Panc1 (cell line): ENCODE measurements at places on chromosomes 4 and X. TPM values are rescaled to one million over a fixed set of nuclear protein-coding genes. Genes with fewer than 3 reads are reported as not detected.
A peak's percentile ranks its signal among the peaks of the same experiment; 100 is the strongest.

ZFYVE28 gene
- 11.9 TPM for total RNA-seq

GLRA2 gene
- not detected for total RNA-seq

IQCM gene
- total RNA-seq, result not detected

ZRSR2 gene
- total RNA-seq, result 3.0 TPM

RENBP gene
- total RNA-seq, result 0.62 TPM

TMEM31 gene
- total RNA-seq, result not detected

PDGFC gene
- total RNA-seq, result 14.5 TPM

SPATA4 gene
- total RNA-seq, result not detected

EMCN gene
- total RNA-seq, result not detected

F9 gene
- total RNA-seq, result 0.08 TPM

IGSF1 gene
- total RNA-seq, result 0.08 TPM

CFI gene
- total RNA-seq, result 0.33 TPM

ZNF81 gene
- total RNA-seq, result 10.7 TPM

ADRA2C gene
- total RNA-seq, result 23.5 TPM

AFAP1 gene
- 94.7 TPM for total RNA-seq

DNA sequence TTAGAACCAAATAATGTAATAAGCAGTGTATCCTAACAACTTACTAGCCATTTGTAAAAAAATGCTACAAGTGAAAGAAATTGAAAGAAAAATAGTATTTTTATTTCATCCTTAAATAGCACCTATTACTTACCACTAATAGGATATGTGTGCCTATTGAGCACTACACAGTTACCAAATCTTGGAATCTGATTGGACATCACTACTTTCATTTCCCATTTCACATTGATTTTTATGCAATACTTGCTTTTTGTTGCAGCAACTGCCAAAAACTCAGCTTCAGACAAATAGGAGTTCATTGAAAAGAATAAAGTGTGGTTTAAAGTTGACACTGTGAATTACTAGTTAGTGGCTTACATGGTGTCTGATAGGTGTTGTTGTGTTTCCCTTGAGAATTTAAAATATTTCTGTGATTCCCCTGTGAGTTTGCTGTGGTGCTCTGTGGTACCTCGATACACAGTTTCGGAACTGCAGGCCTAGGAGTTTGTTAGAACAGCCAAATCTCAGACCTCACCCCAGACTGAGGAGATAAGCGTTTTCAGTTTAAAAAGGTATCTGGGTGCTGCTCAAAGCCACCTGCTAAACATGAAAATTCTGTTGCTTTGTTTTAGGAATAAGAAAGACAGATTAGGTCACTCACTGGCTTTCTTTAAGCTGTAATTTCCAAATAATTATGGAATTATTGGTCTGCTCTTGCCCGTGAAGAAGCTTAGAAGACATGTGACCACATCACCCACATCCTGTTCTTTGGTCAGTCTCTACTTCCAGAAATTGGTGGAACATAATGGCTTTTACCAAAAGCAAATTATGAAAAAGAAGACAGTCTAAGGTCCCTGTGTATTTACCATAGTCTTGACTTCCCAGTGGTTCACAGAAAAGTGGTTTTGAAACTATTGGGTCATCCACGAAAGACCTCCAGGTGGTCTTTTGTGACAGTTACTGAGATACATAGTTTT, 97.8 kb downstream of the SYTL5 start:
- no peak for DNase-seq

GRCh38 chrX:41335198-41335957, 1.4 kb downstream of the DDX3X start:
- no peak for DNase-seq

DNA sequence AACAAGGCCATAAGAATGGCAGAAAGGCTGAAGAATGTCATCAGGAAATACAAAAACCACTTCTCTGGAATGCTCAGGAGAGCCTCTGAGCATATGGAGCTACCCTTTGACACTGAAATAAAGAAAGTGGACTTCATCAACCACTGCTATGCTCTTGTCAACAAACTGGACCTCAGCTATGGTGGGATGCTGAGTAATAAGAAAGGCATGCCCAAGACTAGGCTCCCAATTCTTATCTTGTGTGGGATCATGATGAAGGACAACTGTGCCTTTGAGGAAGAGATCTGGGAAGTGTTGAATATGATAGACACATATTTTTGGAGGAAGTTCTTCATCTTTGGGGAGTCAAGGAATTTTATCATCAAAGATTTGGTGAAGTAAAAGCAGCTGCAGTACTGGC, 86.9 kb upstream of the MAGEB16 start:
- no peak for DNase-seq

DNA sequence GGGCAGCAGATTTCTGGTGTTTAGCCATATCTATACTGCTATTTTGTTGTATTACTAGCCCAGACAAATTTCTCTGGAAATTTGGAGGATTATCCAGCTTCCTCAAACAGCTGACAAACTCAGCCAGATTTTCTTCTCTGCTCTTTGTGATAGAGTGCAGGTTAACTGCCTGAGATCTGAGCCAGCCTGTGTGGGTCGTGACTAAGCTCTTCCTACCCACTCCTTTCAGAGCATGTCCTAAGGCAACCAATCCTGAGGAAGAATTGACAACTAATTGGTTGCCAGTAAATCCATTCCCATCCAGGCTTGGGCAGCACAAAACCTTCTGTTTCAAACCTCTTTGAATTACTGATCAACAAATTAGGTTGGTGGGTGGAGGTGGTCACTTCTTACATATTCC, 2.5 kb upstream of the GABRA2 start:
- DNase-seq, result no peak

DNA sequence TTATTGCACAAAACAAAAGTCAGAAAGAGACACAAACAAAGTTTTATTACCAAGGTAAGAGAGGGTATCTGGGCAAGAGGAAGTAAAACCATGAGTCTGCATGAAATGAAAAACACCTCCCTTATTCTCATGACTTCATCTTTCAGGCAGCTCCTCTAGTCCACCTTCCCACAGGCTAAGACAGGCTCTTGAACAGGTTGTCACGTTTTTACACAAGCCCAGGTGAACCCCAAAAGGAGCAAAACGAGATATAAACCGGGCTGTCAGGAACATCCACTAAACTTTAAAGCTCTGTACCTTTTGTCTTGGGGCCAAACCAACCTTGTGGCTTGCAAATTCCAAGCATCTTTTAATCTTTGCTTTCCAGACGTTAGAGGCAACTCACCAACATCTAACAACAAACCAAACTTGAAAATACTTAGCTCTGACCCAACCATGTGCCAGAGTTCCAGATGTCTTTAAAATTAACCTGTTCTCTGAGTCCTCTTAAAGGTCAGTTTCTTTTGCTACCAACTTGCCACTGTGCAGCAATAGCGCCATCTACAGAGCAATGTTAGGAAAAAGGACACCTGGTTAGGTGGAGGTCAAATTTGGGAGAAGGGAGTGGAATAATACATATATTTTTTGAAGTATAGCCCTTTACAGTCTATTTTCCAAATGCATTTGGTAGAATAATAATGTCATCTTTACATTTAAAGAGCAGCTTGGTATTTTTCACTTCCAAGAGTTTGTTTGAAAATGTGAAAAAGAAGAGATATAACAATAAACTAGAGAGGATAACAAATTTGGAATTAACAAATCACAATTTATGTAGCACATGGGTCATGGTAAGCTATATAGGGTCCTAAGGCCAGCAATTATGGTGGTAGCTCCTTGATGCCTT, 73.1 kb downstream of the QRFPR start:
- peak; percentile 35 for DNase-seq

DNA sequence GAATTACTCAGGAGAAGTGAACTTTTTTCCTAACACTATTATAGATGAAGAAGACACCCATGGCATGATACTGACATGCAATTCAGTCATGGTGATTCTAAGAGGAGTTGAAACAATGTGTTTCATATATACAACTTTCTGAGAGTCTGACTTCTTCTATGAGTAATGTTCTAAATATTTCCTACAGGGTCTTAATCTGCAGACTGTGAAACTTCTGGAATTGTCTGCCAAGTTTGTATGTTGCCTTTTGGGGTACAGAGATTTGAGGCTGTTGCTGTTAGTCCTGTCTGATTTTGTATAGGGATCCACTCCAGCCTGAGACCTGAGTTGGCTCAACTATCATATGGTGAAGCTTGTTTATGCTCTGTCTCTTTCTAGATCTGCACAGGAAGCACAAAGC, 160.6 kb upstream of the GATB start:
- DNase-seq, result no peak

DNA sequence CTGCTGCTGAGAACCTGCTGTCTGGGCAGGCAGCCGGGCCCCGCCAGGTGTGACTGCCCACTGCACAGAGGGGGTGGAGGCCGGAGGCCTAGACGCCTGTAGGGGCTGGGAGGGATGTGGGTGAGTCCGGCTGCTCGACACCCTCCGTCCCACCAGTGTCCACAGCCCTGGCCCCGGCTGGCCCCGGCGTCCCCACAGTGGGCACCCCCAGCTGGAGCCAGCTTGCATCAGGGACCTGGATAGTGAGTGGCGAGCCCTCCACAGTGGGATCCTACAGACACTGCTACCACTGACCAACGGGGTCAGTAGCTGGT, 34.7 kb upstream of the SPON2 start:
- DNase-seq, result no peak

GRCh38 chr4:4606321-4606720, 64.5 kb upstream of the STX18 start:
- no peak for DNase-seq

DNA sequence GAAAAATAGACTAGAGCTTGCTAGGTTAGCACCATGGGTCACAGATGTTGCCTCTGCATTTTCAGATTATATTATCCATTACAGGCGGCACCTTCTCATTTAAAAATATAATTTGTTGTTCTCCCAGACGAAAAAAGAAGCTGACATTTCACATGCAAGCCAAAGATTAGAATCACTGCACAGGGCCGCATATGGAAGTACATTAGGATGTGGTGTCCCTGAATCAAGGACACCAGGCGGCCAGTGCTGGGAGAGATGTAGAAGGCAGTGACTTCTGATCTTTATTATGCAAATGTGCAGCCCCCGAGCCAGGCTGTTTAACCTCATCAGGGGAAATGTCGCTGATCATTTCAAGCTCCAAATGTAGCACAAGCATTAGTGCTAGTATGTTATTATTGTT, 22.8 kb downstream of the REELD1 start:
- no peak for DNase-seq

GRCh38 chrX:14064626-14065432, 35.1 kb upstream of the GEMIN8 start:
- DNase-seq, result no peak

DNA sequence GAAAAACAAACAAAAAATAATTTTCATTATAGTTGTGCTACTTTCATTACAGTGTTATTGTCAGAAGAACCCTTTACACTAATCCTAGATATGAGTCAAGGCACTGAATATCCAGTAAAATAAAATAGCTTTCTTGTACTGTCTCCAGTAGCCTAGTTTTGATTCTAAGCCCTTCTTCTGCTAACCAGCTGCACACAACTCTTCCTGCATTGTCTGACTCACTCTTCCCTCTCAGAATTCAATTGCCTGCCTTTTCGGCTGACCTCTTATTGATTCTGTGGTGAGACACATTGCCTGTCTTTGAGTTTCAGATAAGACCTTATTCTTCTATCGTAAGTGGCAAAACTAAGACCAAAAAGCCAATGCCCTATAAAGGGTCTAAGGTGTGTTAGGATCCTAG, 26.7 kb upstream of the PCDH18 start:
- DNase-seq, result no peak

DNA sequence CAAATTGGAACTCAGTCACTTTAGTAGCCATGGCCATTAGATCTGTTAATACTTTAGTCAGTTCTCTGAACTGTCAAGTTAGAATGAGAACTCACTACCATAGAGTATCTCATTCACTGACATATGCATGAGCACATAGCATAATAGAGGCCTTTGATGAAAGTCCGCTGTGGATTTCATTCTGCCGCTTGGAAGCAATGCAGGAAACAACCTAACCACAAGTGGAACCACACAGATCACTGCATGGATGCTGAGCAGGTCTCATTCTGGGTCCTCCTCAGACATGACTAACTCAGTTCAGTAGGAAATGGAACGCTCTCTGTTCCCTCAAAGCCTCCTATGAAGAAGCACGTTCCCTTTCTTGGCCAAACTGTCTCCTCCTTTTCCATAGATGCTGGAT, 1624.8 kb upstream of the TENM3 start:
- no peak for DNase-seq

DNA sequence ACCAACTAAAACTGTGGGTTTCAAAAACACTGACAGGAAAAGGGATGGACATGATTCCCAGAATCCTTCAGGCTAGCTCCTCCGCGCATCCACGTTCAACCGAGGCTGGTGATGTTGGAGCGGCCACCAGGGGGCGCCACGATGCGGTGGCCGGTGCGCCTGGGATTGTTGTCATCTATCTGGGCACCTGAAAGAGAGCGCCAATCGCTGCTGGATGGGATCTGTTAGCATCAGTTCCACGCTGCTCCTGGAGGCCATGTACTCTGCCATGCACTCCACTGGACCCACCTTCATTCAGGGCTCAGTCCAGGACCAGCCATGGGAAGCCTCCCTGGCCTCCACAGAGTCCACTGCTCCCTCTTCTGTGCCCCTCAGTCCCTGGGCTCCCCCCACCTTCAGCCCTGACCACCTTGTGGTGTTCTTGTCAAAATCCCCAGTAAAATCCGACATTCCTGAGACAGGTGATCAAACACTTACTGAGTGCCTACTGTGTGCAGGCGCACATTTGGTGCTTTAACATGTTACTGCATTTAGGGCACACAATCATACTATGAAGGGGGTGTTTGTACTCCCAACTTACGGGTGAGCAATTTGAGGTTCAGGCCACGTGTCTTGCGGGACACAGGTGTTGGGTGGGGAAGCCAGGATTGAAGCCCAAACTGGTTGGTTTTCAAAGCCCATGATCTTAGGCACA, 71.1 kb downstream of the CRMP1 start:
- no peak for DNase-seq

- DNase-seq, result no peak
Measured at GRCh38 chr4:21041708-21042107, 341.4 kb downstream of the PACRGL start.

GRCh38 chrX:44954562-44954961, 81.6 kb downstream of the KDM6A start:
- no peak for DNase-seq

GRCh38 chr4:102862747-102863146, 6.0 kb upstream of the CISD2 start:
- no peak for DNase-seq

DNA sequence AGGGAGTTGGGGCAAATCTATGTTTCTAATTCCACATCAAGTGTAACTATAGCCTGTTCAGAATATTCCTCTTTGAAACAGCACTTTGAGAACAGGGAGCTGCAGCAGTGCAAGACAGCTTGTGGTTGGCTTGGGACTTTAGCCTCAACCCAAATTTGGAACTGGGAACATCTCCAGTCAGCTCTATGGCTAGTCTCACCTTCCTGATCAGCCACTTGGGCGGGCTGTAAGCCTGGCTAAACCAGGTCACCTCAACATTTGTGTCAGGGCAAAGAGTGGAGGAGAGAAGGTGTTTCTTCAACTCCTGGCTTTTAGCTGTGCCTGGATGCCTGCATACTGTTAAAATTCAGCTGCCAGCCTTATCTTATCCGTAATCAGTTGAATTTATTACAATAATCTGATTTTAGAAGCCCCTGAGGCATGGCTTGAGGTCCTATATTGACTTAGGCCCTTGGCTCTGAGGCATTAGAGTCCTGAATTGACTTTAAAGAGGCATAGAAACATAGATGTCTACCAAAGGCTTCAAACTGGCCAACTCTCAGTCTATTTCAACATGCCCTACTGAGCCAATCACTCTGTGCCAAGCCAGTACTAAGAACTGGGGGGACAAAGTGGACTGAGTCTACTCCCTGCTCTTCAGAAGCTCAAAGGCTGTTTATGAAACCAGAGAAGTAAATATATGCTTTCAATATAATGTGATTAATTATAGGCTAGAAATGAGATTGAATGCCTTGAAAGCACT, 18.7 kb upstream of the AR start:
- no peak for DNase-seq
